ENCODE measurements at places on chromosomes 16 and 17.

- no peak for DNase-seq
These were observed 267.7 kb downstream of the FTO start for GRCh38 chr16:53971616-53972015.

GRCh38 chr16:54116124-54116655, 170.4 kb downstream of the IRX3 start:
- DNase-seq, result no peak

DNA sequence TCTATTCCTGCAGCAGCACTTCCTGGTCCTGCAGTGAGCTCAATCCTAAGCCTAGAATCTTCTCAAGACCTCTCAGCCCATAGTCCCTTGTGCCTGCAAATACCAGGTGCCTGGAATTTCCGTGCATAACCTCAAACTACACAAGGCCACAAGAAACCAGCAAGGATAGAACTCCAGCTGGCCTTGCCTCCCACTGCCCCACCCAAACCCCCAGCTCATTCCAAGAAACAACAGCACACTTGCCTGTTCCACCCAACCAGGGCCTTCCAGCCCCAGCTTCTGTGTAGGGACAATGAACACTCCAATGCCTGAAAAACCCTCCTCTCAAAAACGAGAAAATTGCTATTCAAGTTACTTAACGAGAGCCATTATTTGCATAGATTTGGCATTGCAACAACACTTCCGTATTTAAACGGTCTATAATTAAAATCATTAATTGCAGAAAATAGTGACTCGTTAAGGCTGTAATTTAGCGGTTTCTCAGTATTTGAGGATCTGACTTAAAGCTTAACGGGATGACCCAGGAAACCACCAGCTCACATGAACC, 147.0 kb downstream of the C16orf78 start:
- no peak for DNase-seq

- no peak for DNase-seq
These were observed 1.1 kb upstream of the NXN start for GRCh38 chr17:980406-981291.

DNA sequence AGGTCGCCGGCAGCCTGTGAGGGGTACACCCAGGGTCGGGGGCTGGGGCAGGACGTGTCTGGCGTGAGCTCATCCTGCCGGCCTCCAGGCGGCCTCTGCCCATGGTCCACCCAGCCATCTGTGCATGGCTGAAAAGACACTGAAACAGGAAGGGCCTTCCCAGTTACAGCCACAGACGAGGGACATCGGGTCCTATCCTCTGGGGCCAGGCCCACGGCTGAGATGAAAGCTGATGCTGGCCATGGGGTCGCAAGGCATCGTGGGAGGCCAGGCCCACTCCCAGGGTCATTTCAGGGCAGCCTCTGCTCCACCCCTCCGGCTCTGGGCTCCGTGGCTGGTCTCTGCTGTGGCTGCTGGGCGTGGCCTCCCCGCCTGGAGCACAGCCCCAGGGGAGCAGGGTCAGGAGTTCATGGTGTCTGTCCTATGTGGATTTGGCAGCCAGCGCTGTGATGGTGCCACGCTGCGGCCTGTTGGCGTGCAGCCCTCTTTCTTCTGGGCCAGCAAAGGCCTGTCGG, 16.6 kb upstream of the ATP6V0C start:
- no peak for DNase-seq

DNA sequence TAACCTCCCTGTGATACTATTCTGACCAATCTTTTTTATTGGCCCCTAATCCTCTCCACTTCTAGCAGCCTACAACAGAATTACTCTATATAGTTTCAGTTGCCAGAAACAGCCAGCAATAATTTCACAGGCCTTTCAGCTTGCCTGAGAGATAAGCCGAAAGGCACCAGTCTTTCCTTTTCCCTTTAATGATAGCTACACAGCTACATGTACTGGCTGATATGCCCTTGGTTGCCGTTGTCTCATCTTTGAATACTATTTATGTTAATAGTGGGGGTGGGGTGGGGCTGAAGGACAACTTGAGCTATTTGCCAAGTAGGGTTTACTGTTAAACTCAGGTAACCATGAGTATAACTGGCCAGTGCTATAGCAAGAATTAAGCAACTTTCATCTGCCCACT, 35.8 kb upstream of the RASL10B start:
- DNase-seq, result no peak

DNA sequence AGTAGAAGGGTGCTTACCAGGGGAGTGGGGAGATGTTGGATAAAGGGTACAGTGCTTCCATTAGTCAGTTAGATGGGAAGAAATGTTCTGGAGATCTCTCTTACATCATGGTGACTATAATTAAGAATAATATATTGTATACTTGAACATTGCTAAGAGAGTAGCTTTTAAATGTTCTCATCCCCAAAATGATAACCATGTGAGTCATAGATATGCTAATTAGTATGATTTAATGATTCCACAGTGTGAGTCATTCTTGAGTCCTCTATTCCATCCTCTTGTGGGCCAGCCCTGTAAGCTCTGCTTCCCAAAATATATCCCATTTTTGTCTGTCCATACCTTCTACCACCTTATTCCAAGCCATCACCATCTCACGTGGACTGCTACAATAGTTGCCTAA, 80.6 kb upstream of the CDH11 start:
- no peak for DNase-seq

- DNase-seq, result no peak
These were observed 4.6 kb downstream of the CACNB1 start for GRCh38 chr17:39192901-39193300.

DNA sequence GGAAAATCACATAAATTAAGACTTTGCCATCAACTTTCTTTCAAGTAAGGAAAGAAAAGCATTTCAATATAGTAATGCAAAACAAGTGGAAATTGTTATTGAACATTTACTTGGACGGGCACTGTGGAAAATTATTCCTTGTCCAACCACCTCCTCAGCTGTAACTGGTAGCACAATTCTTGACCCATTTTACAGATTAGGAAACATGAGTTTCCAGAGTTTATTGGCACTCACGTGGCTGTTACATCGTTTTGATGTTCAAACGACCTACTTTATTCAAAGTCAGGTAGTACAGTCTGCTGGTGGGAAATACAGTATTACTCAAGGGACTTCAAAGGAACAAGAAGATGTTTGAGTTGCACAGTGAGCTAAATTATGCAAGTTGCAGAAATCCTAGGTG, 866 bp upstream of the PCTP start:
- DNase-seq, result no peak

GRCh38 chr17:83116783-83117555, 37.6 kb downstream of the METRNL start:
- DNase-seq, result no peak

DNA sequence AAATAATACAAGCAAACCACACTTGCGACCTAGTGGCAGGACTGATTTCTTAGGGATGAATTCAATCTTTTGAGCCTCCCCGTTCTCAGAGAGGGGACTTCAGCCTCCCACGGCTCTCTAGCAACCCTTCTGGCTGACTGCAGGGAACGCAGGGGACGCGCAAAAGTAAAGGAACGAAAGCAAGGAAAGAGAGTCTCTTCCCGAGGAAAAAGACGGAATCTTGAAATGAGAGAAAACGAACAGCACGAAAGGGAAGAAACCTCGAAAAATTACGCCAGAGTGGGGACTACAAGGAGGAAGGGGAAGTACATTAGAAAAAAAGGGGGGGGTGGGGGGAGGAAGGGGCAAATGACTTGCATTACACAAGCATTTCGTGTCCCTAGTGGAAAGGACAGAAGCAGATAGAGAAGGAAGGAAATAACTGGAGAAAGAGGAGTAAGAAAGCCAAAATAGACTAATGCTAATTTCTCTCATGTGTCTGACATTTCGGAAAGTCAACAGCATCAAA, 1.2 kb downstream of the GRB2 start:
- no peak for DNase-seq

GRCh38 chr17:41307647-41308046, 1.5 kb downstream of the KRTAP16-1 start:
- no peak for DNase-seq

DNA sequence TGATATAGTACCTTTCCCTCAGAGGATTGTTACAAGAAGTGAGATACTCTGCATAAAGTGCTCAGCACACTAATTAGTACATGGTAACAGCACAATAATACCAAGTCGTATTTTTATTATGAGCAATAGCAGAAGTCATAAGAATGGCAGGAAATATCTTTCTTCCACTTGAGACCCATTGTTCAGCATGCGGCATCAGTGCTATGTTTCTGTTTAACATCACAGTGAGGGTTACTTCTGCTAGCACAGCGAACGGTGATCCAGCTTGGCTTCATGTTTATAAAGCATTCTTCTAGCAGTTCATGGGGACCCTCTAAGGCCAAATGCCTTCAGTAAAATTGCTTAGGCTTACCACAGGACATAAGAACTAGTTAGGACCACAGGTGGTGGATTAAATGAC, 83.1 kb downstream of the MYO1D start:
- no peak for DNase-seq

DNA sequence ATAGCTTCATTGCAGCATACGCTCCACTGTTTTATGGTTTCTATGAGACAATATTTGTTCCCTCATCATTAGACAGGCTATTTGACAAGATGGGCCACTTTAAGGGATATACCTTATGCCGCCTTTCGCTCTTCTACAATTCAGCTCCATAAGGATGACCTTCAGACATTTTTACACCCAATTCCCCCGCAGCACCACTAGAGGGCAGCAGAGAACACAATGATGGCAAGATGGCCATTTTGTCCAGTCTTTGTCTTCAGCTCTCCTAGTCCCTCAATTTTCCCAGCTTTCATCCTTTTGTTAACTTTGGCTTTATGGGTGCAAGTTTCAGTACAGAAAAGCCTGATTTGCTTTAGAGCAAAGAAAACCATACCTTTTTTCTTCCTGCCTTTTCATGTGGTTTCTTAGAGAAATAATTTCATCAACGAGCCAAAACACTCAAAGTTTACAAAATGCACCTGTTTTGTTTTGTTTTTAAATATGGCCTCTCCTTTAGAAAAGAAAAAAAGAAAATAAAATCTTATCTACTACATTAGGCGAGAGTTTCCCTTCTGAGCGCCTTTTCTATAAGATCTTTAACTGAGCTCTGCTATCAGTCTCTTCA, 355.3 kb downstream of the TOX3 start:
- DNase-seq, result no peak

- DNase-seq, result no peak
These were observed 55.2 kb downstream of the ARSG start for GRCh38 chr17:68346448-68346847.

GRCh38 chr16:69741951-69742904, 12.5 kb downstream of the NOB1 start:
- DNase-seq, result no peak

GRCh38 chr16:25370541-25370940, 112.9 kb upstream of the ZKSCAN2 start:
- no peak for DNase-seq

DNA sequence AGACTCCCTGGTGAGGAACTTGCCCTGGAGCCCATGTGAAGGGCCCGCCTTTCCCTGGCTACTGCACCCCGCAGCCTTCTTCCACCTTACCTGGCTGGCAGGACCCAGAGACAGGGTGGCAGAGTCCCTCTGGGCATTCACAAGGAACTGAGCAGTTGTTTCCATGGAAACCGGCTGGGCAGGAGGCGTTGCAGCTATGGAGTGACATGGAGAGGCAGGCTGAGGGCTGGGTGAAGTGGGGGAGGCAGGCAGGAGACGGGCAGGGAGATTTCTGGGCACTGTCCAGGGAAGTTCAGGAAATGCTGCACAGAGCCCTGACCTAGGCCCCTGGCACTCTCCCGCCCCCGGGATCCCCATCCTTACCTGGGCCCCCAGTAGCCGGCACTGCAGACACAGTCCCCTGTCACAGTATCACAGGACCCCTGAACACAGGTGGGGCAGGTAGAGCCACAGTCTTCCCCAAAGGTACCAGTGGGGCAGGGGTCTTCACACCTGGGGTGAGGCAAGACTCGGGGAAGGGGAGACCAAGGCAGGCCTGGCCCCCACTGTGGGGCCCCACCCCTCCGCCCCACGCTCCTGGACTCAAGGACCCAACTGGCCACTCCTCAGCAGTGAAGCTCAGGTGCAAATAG, 5.9 kb downstream of the SCARF1 start:
- no peak for DNase-seq

DNA sequence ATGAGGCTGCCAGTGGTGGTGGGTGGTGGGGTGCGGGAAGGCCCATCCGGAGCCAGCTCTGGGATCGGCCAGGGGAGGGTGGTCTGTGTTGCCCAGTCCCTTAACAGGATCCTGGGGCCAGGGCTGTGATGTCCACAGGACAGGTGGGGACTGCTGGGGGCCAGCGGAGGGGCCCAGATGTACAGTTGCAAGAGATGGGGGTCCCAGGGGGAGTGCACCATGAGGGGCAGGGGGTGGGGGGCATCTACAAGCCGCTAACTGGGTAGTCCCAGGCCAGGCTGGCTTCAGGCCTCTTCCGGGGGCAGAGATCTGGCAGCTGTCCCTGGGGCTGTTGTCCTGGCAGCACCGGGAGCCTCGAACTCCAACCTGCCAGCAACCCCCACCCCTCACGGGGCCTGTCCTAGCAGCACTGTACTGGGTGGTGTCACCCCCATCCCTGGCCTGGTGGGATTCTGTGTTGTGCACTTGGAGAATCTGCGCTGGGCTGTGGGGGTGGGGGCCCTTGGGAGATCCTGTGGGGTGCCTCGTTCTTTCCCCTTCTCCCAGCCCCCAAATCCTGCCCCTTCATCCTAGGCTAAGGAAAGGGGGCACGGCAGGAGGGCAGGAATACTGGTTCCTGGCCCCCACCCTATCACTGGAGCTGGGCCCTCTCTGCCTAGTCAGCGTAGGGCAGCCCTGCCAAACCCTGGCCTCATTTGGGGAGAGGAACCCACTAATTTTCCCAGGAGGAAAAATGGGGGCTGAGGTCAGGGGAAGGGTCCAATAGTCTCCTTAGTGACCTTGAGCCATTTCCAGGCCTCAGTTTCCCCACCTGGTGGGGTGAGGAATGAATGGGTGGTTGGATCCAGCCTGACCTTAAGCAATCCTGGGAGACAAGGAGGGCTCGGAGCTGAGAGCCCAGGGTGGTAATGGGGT, 1.4 kb downstream of the MTSS2 start:
- no peak for DNase-seq

GRCh38 chr16:67278773-67279295, 498 bp upstream of the PLEKHG4 start:
- DNase-seq, result no peak

DNA sequence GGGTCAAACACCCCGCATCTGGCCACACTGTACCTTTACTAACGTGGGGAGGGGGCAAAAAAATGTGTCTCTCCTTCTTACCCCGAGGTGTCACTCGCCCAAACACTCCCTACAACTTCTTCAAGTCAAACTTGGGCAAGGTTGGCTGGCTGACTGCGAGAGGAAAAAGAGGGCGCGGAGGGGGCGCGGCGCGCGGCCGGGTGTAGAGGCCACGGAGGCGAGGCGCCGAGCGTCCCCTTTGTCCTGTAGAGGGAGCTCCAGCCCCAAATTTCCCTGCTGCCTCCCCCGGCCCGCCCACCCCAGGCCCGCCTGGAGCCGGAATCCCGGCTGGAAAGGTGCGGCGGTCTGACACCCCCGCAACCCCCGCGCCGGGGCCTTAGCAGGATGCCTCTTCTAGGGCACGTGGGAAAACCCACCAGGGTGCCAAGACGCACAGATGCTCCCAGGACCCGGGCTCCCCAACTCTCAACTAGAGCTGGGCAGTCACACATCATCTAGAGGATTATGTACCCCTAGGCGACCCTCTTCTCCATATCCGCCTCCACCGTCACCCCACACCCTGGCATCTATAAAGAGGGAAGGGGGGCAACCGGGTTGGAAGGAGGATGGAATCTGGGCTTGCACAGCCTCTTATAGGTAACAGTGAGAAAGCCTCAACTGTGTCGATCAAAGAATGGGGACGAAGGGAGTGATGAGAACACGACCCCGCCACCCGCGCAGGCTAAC, 4.2 kb downstream of the IRX3 start:
- DNase-seq, result no peak

Data from cortex of kidney (tissue), 1 donor.